ENCODE measurements at places on chromosomes 6 and 20. TPM values are rescaled to one million over a fixed set of nuclear protein-coding genes. Genes with fewer than 3 reads are reported as not detected.

Gene MCCD1
- not detected for total RNA-seq

Gene OR2H2
- total RNA-seq: not detected

Gene KCTD20
- total RNA-seq: 143 TPM

Gene DCBLD1
- total RNA-seq: 39.0 TPM
